ENCODE measurements at places on chromosomes 2 and 18. TPM values are rescaled to one million over a fixed set of nuclear protein-coding genes. Genes with fewer than 3 reads are reported as not detected.

Gene IHH
- total RNA-seq, result 0.07 TPM

Gene NTSR2
- not detected for total RNA-seq

DNA sequence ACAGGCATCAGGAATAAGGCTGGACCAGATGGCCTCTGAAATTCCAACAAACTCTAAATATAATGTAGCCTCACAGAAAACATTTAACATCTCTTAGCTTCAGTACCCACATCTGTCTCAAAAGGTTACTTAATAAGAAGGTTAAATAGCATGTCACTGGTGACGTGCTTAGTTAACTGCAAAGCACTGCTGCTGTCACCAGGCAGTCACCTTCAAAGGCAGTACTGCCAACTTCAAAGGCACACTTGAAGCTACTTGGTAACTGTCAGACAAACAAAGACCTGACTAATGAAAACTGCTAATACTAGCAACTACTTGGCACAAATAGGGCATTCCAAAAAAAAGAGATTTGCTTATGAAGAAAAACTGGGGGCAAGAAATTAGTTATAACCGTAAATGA is 36.2 kb downstream of the EPG5 start:
- peaks cover 33% of the 10 kb centered on the region for H3K36me3 ChIP-seq
- no peak overlapping the region for H3K4me3 ChIP-seq
- H3K4me1 ChIP-seq, result no peaks in the 10 kb centered on the region

Gene CCDC68
- total RNA-seq, result 1.3 TPM

DNA sequence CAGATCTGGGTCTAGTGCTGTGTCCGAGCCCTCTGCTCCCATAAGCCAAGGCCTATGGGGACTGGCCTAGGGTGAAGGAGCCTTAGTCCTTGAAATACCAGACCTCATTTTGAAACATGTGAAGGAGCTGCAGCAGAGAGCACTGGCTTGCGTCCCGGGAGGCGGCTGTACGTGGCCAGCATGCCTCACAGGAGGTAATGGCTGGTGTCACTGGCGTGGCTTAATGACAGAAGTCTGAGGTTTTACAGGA is 72.7 kb upstream of the OTOS start:
- H3K27ac ChIP-seq, result no peak overlapping the region
- peaks cover 4% of the 10 kb centered on the region for H3K27me3 ChIP-seq
- H3K4me1 ChIP-seq, result no peaks in the 10 kb centered on the region
- H3K4me3 ChIP-seq, result no peak overlapping the region

- H3K36me3 ChIP-seq, result no peaks in the 10 kb centered on the region
- H3K27ac ChIP-seq, result no peak overlapping the region
- H3K4me3 ChIP-seq, result no peak overlapping the region
- no peaks in the 10 kb centered on the region for H3K4me1 ChIP-seq
- H3K27me3 ChIP-seq, result no peaks in the 10 kb centered on the region
These were observed 106.9 kb upstream of the SLC8A1 start for GRCh38 chr2:40558761-40559160.

GRCh38 chr2:61814539-61815160 is 39.2 kb downstream of the FAM161A start:
- peaks cover 35% of the 10 kb centered on the region for H3K27me3 ChIP-seq
- H3K4me1 ChIP-seq, result no peaks in the 10 kb centered on the region
- no peak overlapping the region for H3K27ac ChIP-seq
- no peak for DNase-seq
- H3K36me3 ChIP-seq, result no peaks in the 10 kb centered on the region
- no peak overlapping the region for H3K4me3 ChIP-seq

- no peak overlapping the region for H3K27ac ChIP-seq
- H3K4me3 ChIP-seq, result no peak overlapping the region
- H3K36me3 ChIP-seq, result no peaks in the 10 kb centered on the region
- H3K27me3 ChIP-seq, result no peaks in the 10 kb centered on the region
These were observed 7.7 kb downstream of the RAB27B start for GRCh38 chr18:54835944-54836343.

Gene IMPA2
- total RNA-seq, result 11.3 TPM

DNA sequence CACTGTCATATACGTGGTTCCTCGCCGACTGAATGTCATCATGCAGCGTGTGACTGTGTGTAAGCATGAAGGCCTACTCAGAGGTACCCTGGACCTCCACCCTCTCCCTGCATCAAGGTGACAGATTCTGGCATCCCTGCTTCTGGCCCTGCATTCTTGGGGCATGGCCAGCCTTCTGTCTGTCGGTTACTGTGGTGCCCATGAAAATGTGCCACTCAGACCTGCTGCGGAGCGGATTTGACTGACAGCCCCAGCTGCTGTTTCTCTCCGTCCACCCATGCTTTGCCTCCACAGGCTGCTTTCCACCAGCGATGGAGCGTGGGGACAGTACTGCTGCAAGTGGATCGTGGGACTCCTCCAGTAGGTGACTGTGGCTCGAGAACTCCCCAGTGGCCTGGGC is 9.6 kb downstream of the TMEM177 start:
- H3K36me3 ChIP-seq, result peaks cover 2% of the 10 kb centered on the region
- no peak overlapping the region for H3K27ac ChIP-seq
- no peak overlapping the region for H3K4me3 ChIP-seq
- H3K27me3 ChIP-seq, result no peaks in the 10 kb centered on the region
- peaks cover 4% of the 10 kb centered on the region for H3K4me1 ChIP-seq

Gene KCNE4
- not detected for total RNA-seq

DNA sequence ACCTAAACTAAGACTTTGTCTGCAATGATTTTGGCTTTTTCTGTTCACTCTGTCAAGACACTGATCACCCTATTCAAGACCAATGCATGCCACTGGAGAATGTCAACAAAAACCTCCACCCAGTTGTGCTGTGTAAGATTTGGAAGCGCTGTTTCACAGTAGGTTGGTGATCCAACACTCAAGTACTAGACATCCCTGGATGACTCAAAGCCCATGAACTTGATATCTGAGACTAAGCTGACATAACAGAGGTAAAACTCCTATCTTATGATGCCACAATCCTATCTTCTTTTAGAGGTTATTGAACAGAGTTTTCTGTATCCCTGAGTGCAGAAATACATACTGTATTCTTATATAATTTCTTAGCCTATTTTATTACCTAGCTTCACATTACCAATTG is 251.3 kb upstream of the ETAA1 start:
- no peak overlapping the region for H3K27ac ChIP-seq
- H3K36me3 ChIP-seq, result no peaks in the 10 kb centered on the region
- DNase-seq, result no peak
- H3K4me3 ChIP-seq, result no peak overlapping the region
- H3K27me3 ChIP-seq, result no peaks in the 10 kb centered on the region
